ENCODE measurements at places on chromosomes 12 and 14.

DNA sequence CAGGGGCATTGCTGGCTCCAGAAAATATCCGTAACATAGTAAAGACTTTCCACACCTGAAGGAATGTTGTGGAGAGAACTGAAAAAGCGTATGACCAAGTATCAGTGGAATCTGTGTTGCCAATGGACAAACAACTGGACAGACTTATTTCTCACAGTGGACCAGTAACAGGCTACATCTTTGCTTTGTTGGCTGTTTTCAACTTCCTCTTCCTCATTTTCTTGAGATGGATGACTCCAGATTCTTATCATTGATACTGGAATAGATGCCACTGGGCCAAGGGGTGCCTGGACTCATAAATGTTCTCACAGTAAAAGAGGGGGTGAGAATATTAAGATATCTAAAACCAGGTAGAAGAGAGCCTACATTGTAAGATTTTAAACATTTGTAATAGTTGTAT, 6.4 kb downstream of the GAS2L3 start:
- no peak for DNase-seq

DNA sequence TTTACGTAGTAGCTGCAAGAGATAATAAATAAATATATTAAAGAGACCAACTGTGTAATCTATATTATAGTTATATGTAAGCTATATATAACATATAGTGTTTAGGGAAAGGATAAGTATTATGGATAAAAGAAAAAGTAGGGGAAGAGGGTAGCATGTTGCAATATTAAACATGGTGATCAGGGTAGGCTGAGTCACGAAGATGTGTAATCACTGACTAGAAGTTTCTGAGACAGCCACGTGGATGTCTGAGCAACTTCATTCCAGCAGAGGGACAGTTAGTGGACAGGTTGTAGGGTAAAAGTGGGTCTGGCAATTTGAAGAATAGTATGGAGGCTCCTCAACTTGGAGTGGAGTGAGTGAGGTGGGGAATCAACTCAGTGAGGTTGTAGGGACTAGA, 109.7 kb downstream of the ANO4 start:
- no peak for DNase-seq

DNA sequence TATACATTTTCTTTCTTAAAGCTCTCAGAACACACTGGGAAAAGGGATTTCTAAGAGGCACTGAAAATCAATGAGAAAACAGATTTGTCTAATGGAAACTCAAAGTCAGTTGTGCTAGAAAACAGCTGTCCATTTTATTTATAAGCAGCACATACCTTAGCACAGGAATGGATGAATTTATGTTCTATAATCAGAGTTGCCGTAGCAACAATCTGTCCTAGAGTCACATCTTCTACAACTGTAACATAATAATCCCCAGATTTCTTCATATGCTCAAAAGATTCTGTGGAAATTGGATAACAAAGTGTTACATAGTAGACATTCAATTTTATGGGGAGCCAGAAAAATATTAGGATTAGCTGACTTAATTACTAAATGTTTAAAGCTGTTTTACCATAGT, 9.8 kb downstream of the GNPNAT1 start:
- no peak for DNase-seq

GRCh38 chr12:19967431-19967830, 400.9 kb upstream of the PDE3A start:
- no peak for DNase-seq

- DNase-seq = no peak
These were observed 74.7 kb downstream of the PRORP start for GRCh38 chr14:35197015-35197414.

GRCh38 chr12:54306925-54307741, 6.3 kb upstream of the NFE2 start:
- DNase-seq = peak; percentile 56

- no peak for DNase-seq
These were observed 40.0 kb downstream of the FGD6 start for GRCh38 chr12:95177201-95177768.

- DNase-seq = no peak
These were observed 710.7 kb downstream of the GALC start for GRCh38 chr14:87282266-87282665.

DNA sequence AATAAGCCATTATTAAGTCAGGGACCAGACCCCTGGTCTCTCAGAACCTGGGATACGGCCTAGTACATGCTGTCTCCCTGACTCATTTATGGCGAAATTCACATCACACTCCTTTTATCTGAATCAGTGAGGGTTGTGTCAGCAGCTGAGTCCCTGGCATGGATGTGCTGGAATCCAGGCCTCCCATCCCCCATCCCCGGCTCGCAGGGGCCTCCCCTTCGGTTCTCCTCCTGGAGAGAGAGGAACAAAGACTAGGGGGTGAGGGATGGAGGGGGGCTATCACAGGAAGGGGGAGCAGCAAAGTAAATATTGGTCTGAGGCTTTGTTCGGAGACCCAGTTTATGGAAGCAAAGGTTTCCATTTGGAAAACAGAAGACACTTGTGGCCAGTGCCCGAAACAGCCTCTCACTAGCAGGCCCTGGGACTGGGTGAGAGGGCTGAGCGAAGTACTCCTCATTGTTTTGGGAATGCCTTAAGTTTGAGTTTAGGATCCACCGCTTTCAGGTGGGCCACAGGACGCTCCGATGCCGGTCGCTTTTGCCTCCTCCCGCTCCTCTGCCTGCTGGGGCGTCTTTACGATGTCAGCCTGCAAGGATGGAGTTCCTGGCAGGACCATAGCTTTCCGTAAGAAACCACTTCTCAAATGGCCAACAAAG, 145.0 kb downstream of the PRKCH start:
- DNase-seq = no peak

DNA sequence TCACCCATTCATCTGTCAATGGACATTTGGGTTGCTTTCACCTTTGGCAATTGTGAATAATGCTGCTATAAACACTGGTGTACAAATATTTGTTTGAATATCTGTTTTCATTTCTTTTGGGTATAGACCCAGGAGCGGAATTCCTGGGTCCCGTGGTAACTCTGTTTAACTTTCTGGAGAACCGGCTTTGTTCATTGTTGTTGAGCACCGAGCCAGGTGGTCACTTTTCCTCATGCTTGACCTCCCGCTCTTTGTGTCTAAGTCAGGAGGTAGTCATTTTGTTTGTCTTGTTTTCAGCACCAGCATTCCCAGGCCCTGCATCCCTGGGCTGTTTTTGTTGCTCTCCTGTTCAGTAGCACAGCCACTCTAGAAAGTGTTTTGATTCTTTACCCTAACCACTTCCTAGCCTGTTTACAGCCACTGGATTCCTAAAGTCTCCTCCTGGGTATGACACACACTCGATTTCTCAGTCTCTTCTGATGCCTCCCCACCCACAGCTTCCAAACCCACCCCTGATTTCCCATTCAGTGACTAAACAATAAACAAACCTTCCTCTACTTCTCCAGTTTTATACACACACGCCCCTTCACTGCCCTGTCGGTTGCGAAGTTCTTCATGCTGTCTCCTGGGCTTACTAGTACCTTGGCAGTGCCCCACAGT, 37.9 kb downstream of the B4GALNT3 start:
- DNase-seq = peak; percentile 75

- DNase-seq = no peak
These were observed 67.5 kb downstream of the B4GALNT3 start for GRCh38 chr12:527241-527640.

Data from NCI-H774 (cell line).